ENCODE measurements at places on chromosomes 12 and 14.
A peak's percentile ranks its signal among the peaks of the same experiment; 100 is the strongest.

DNA sequence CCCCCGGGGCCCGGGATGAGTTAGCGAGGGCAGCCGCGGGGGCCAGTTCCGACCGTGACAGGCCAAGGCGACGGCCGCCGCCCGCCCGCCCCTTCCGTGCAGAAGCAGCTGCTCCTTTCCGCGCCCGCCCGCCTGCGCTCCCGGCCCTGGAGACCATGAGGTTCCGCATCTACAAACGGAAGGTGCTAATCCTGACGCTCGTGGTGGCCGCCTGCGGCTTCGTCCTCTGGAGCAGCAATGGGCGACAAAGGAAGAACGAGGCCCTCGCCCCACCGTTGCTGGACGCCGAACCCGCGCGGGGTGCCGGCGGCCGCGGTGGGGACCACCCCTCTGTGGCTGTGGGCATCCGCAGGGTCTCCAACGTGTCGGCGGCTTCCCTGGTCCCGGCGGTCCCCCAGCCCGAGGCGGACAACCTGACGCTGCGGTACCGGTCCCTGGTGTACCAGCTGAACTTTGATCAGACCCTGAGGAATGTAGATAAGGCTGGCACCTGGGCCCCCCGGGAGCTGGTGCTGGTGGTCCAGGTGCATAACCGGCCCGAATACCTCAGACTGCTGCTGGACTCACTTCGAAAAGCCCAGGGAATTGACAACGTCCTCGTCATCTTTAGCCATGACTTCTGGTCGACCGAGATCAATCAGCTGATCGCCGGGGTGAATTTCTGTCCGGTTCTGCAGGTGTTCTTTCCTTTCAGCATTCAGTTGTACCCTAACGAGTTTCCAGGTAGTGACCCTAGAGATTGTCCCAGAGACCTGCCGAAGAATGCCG, 699 bp downstream of the MGAT2 start:
- DNase-seq = peak; percentile 59

DNA sequence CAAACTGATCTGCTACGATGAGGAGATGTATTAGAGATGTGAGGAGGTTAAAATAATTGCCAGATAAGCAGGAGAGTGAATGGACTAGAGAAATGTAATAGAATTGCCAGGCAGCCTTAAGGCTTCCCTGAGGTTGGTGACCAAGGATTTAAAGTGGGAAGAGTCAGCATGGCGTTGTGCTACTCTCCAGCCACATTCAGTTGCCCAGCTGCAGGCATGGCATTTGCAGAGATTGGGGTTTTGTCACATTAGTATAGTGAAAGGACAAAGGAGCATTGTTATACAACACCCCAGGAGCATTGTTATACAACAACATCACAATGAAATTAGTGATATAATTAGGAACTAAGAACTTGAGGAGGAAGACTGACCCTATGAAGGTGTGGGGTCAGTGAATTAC, 31.7 kb downstream of the MARK3 start:
- no peak for DNase-seq

- DNase-seq = no peak
These were observed 49.5 kb downstream of the A2M start for GRCh38 chr12:9066183-9066623.

- no peak for DNase-seq
These were observed 1.1 kb downstream of the GCH1 start for GRCh38 chr14:54901380-54902142.

DNA sequence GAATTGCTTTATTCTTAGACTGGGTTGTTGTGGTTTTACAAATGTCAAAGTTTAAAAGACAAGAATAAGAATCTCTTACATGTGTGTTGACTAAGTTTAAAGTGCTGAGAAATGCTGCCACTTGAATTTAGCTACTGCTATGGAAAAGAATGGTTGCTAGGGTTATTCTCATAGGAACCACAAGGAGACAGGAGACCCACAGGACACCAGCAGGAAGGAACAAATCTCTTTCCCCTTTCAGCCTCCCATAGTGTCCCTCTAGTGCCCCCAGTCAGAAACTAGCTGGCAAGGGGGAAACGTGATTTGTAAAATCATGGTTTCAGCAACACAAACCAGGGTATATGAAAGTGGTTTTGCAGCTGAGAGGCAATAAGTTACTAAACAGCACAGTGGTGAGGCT, 102.7 kb downstream of the ST8SIA1 start:
- no peak for DNase-seq

DNA sequence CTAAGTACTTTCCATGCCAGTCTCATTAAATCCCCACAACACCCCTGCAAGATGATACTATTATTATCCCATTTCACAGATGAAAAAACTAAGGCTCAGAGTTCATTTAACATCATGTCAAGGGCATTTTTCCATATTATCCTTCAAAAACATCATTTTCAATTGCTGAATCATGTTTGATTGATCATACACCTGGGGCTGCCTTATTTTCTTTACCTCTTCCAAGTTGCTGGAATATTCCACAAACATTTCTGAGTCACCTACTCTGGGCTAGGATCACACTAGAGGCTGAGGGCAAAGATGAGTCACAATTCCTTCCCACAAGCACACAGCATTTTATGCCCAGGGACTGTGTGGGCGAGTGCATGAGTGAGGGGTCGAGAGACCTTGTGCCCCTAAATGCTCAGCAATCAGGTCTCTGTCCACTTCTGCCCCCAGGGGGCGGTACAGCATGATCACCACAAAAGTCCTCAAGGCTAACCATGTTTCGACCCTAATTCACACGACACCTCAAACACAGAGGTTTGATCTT, 14.1 kb upstream of the TMEM119 start:
- peak; percentile 95 for DNase-seq

Measured in kidney tubule cell (primary cell).